ENCODE measurements at places on chromosomes 1 and 21.

- no peak for DNase-seq
These were observed 834.3 kb downstream of the KCNT2 start for GRCh38 chr1:195773931-195774330.

GRCh38 chr1:181151378-181152326, 63.2 kb downstream of the IER5 start:
- DNase-seq = peak; percentile 19

DNA sequence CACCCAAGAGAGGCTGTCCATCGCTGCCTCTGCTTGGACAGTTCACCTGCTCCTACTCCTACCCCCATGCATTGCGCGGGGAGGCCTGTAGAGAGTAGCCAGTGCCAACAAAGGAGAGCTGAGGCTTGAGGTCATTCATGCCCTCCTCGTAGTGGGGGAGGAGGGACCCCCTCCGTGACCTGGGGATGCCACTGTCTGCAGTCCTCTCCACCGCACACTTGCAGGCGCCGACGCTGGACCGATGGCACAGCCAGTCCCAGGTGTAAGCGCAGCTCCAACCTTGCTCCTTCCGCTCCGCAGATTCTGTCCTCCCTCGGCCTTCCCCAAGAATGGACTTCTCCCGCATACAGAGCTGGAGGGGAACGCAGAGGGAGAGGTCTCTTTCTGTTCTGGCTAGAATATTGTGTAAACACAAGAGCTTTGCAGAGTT, 672 bp upstream of the PHLDA3 start:
- no peak for DNase-seq

- DNase-seq = no peak
These were observed 17.2 kb upstream of the PRKAB2 start for GRCh38 chr1:147189514-147189913.

DNA sequence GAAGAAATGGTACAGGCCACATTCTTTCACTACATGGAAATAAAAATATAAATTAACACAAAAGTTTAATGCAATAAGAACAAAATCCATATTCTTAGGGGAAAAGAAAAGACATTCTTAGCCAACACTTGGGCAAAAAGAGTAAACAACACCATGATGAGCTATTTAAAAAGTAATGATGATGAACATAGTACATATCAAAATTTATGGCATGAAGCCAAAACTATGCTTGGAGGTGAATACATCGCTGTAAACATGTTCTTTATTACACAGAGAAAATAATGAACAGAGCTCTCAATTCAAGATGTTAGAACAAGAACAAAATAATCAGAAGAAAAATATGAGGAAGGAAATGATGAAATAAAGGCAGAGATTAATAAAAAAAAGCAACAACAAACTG, 158.2 kb downstream of the ZSCAN20 start:
- no peak for DNase-seq

DNA sequence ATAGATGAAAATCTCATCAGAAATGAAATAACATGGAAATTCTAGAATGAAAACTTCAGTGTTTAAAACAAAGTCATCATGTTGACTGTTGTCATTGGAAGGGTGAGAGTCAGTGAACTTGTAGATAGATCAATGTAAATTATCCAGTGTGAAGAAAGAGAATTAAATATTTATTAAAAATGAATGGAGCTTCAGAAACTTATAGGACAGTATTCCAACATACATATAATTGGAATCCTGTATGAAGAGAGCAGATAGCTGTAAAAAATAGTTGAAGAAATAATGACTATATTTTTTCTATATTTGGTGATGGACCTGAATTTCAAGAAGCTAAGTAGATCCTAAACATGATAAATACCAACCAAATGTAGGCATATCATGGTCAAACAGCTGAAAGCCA, 60.0 kb downstream of the MAN1A2 start:
- no peak for DNase-seq

GRCh38 chr1:205704903-205705302, 24.6 kb upstream of the SLC45A3 start:
- DNase-seq = no peak

DNA sequence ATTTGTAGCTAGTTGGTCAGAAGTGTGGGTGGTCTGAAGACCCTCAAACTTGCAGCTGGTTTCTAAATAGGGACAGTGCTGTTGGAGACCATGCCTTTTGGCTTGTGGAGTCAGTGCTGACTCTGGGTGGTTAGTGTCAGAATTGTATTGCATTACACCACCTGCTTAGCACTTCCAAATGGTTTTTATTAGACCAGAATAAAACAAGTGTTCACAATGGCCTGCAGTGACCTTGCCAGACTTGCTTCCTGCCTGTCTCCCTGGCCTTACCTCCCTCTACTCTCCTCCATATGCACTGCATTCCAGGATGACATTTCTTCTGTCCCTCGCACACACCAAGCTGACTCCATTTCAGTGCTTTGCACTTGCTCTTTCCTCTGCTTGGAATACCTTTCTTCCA, 72.7 kb upstream of the CNIH3 start:
- no peak for DNase-seq

- DNase-seq = no peak
These were observed 17.9 kb downstream of the CD2 start for GRCh38 chr1:116771997-116772647.

DNA sequence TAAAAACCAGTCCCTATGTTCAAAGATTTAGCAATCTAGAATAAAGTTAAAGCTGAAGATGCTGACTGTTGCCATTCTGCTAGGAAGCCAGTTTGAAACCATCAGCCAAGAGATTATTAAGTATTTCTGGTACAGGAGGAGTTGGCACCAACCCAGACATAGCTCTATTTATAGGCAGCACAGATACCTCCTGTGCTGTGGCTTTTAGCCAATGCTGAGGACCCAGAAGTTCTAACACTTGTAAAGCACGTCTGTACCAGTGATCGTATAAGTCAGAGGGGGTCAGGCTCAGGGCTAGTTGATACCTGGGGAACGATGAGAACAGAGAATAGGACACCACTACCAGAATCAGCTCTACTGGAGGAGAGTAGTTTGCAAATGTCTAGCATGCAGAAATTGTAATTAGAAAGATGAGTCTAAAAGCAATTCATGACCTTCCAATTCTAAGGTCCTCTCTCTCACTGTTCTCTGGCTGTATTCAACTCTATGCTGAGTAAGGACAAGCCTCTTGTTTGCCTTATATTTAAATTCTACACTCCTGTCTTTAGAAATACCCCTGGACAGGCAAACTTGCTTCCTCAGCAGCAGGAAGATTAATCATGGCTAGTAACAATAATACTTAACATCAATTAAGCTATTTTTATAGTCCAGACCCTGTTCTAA, 96.8 kb upstream of the PALMD start:
- peak; percentile 87 for DNase-seq

GRCh38 chr1:47687631-47688460, 250.0 kb downstream of the FOXD2 start:
- no peak for DNase-seq

GRCh38 chr1:113007706-113008364, 51.8 kb upstream of the SLC16A1 start:
- DNase-seq = no peak

DNA sequence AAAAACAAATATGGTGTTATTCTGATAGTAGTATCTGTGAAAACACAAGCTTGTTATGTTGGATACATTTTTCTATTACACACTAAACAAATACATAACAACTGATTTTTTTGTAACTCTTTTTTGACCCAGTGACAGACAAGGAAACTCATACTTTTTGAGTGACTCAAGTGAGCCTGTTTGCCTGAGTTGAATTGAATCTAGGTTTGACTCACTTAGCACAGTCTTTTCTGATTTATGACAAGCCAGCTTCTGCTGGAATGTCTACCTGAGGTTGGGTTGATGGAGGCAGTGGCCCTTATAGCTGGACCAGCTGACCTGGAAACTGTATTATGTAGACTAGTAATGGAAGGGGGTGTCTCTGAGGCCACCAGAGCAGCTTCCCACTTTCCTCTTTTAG, 4.2 kb upstream of the CLCA4 start:
- no peak for DNase-seq

DNA sequence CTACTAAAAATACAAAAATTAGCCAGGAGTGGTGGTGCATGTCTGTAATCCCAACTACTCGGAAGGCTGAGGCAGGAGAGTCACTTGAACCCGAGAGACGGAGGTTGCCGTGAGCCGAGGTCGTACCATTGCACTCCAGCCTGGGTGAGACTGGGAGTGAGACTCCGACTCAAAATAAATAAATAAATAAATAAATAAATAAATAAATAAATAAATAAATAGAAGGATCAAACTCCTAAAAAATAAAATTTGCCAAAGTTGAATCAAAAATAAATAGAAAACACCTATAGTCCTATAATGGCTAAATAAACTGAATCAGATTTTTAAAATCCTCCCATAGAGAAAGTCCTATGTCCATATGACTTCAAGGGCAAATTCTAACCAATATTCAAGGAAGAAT, 15.2 kb upstream of the PEX19 start:
- DNase-seq = no peak

DNA sequence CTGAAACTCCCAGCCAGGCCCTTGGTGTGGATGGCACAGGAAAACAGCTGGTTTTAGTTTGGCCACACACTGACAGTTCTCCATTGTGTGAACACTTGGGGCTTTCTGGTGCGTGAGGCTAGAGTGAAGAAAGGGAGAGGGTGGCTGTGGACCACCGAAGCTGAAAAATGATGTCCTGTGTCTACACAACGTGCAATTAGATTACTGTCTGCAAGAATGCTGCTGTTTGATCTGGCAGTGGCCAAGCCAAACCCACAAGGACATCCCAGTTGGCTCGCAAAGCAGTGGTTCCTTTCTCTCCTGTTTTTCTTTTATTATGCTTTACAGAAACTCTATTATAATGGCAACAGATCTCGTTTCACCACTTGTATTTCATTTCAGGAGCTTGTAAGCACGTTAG, 58.9 kb downstream of the ERG start:
- no peak for DNase-seq

GRCh38 chr1:106277786-106278185, 778.7 kb upstream of the PRMT6 start:
- no peak for DNase-seq

DNA sequence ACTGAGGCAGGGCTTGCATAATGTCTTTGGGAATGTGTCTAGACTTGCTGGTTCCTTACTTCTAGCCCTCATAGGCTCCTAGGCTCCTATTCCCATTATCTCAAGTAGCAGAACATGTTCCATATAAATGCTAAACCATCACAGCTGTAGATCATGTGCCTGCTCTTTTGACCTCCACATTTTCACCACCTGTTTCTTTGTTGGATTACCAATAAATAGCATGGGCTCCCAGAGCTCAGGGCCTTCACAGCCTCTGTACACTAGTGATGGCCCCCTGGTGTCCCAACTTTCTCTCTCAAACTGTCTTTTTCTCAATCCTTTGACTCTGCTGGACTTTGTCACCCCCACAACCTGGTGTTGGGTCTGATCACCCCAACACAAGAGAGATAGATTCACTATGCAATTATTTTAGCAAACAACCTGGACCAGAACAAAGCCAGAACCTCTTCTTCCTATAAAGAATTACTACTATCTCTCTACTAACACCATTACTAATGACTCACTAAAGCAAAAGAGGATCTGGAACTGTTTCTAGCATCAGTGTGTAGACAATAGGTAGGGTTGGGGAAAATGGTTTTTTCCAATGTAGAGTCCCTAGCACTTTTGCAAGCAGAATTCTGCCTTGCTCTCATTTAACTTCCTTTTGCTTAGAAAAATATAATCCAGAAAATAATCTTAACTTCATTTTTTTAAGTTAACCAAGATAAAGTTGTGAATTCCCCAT, 51.7 kb downstream of the WLS start:
- no peak for DNase-seq

GRCh38 chr1:209486861-209487593, 96.5 kb upstream of the CAMK1G start:
- no peak for DNase-seq

DNA sequence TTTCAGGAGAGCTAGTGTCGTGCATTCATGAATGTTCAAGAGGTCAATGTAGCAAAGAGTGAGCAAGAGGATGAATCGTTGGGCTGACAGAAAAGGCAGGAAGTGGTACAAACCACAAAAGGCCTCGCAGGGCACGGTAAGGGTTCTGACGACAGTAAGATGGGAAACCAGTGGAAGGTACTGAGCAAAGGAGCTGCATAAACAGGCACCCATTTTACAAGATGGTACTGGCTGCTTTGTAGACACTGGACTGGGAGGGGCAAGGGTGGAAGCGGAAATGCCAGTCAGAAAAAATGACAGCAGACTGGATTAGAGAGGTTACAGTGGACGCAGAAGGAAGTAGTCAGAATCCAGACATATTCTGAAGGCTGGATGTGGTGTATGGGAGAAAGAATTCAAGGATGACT, 123.5 kb downstream of the PTPN14 start:
- no peak for DNase-seq

DNA sequence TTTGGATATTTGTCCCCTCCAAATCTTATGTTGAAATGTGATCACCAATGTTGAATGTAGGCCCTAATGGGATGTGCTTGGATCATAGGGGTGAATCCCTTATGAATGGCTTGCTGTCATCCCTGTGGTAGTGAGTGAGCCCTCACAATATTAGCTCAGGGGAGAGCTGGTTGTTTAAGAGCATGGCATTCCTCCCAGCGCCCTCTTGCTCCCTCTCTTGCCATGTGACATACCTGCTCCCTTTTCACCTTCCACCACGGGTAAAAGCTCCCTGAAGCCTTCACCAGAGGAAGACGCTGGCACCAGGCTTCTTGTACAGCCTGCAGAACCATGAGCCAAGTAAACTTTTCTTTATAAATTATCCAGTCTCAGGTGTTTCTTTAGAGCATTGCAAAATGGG, 305.6 kb downstream of the KCTD3 start:
- no peak for DNase-seq

- no peak for DNase-seq
These were observed 18.2 kb downstream of the IKBKE start for GRCh38 chr1:206488466-206488865.

DNA sequence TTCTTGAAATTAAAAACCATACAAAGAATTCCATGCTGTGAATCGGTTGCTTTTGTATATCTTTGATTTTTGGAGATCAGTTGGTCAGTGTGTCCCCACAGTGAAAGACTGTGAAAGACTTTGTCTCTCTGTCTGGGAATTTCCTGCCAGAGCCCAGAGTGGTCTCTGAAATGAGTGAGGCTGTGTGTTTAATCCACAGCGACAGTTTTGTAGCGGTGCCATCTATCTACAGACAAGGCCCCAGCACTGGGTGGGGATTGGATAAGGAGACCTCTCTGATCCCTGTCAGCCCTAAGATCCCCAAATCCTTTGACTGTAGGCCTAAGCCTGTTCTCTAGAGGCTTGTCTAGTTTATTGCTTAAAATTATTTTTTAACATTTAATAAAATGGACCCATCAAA, 10.3 kb downstream of the GPR25 start:
- DNase-seq = no peak

GRCh38 chr1:170360601-170361000, 171.4 kb upstream of the GORAB start:
- no peak for DNase-seq

DNA sequence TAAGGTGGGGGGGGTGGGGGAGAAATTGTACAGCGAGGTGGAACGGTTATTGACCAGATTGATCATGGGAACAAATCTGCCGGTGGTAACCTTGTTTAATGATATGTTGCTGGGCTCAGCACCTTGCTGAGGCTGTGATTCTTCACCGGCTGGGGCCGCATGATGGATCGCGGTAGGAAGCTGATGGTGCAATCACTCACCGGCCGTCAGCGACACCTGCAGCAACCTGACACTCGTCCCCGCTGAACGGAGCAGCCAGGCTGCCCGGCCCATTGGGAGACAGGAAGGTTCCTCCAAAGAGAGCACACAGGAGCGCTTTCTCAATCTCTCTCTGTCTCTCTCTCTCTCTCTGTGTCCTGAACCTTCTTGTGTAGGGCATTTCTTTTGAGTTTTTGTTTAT, 128.5 kb upstream of the RRP15 start:
- DNase-seq = peak; percentile 71

Data from NCI-H2171 treated with DMSO at 0.1 percent for 48 hours (cell line).